ENCODE measurements at places on chromosomes 5 and 9.

DNA sequence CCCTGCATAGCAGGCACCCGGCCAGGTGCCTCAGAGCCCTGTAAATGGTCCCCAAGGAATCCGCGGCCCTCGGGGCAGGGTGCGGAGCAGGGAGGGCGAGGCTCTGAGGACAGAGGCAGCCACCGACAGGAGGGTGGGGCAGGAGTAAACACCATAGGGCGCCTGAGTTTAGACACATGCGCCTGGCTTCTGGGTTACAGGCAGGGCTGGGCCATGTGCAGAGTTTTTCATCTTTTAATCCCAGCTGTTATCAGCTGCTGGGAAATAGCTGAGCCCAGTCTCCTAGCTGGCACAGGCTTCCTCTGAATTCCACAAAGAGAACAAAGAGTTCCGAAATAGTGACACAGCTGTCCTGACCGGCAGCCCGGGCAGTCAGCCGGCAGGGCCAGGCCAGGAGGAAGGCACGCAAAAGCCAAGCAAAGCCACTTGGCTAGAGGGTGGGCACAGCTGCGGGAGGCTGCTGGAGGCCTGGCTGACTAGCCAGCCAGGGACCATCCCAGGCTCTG, 98.9 kb upstream of the PHYKPL start:
- no peak for DNase-seq

- no peak for DNase-seq
Measured at GRCh38 chr9:105439428-105439827, 8.4 kb upstream of the FSD1L start.

DNA sequence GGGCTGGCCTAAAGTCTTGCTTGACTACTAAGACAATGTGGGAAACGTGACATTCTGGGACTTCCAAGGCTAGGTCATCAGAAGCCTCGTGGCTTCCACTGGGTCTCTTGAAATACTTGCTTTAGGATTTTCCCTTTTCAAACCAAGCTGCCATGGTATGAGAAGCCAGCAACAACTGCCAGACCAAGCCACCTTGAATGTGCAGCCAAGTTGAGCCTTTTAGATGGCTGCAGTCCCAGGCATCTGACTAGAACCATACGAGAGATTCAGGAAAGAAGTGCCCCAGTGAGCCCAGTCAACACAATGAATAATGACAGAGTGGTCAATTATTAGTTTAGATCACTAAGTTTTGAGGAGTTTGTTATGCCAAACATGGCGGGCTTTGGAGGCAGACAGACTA, 143.3 kb downstream of the SLF1 start:
- DNase-seq, result no peak

- no peak for DNase-seq
Measured at GRCh38 chr5:95823218-95823737, 752 bp upstream of the GLRX start.

DNA sequence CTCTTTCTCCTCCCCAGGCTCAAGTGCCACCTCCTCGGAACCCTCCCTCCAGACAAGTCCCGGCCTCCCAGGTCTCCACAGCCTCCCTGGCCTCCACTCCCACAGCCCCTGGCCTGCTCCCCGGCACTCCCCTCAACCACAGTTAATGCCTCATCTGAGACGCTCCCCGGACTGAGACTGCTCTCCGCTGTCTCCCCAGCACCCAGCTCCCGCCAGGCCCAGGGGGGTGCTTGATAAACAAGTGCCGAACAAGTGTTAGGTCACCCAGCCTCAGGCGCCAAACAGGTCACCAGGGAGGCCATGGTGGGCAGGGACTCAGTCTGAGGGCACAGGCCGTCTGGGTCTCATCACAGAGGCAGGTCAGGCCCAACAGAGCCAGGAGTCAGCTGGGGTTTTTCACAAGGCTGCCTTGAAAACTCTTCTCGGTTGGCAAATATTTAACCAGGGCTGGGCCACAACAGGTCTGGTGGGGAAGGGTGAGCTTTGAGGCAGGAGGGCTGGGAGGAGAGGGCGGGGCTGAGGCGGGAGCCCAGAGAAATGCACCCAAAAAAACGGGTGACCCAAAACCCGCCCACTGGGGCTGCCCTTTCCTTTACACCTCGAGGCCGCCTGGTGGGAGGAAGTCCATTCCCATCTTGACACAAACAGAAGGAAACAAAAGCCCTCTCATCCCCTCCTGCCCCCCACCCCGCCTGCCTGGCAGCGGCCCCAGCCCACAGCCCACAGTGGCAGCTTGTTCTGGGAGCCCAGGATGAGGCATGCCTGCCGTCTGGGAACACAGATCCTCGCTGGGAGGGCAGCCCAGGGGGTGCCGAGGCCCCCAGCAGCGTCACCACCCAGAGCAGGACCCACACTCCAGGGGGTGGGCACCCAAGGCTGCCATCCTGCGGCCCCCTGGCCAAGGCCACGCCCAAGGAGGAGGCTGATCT, 66.6 kb upstream of the STXBP1 start:
- peak; percentile 99 for DNase-seq

DNA sequence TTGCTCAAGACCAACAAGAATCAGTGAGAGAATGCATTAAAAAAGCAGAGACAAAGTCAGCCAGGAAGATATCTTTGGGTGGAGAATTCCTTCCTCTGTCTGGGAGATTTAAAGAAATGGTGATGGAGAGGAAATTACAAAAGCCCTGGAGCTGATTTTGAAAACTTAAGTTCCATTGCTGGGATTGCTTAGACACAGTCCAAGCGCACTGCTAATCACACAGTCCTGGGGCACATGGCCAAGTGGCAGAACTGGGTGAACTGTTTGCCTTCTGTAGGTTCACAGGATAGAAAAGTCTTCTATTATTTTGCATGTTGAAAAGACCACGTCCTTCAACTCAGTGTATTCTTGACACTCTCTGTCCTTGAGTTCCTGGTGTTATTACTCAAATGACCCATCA, 284.9 kb upstream of the FBXL7 start:
- no peak for DNase-seq

GRCh38 chr5:168023191-168023590, 268.3 kb upstream of the WWC1 start:
- DNase-seq, result no peak

GRCh38 chr9:38272710-38273109, 119.8 kb upstream of the ALDH1B1 start:
- no peak for DNase-seq

- no peak for DNase-seq
Measured at GRCh38 chr5:89597878-89598277, 714.9 kb upstream of the MEF2C start.

DNA sequence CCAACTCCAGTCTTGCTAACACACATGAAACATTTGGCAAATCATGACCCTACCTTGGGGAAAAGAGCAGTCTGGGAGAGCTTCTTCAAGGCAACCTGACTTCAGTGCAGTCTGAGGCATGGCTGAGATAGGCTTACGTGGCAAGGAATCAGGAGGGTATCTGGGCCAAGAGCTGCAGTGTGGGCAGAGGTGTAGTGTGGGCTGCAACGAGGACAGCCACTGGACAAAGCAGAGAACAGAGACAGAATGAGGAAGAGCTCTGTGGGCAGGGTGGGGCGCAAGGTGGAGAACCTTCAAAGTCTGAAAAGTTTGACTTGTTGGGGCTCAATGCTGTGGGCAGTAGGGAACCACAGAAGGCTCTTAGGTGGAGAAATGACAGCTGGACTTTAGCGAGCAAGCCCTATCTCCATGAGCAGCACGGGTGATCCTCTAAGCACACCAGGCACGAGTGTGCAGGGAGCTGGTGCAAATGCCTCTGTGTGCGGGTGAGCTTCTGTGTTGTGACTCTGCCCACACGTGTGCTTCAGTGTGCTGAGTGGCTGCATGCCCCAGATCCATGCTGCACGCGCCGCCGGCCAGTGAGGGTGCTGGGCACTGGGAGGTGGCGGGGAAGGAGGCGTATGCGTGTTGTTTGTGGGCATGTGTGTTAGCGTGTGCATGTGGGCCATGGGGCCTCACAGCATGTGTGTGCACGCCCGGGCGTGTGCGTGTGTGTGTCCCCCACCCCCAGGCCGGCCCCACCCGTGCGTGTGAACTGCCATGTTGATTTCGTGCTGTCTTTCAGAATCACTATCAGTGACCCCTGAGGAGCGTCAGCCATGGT, 23.3 kb downstream of the GOLGA2 start:
- no peak for DNase-seq

GRCh38 chr9:95406121-95406520, 88.6 kb upstream of the FANCC start:
- no peak for DNase-seq

DNA sequence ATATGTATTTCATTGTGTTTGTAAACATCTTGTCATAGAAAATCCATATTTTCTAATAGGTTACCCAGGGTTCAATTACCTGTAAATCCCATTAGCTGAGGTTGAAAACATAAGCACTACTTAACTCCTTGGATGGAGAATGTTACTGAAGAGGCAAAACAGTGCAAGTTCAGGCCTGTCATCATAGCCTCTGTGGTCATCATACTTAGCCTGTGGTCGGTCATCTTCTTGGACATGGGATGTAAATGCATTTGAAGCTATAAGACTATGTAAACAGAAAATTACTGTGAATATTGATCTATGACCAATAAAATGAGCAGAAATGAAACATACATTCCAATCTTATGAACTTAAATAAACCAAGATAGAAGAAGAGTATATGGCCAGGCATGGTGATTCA, 164.7 kb downstream of the CHSY3 start:
- DNase-seq, result no peak

GRCh38 chr5:110070836-110071235, 381.1 kb downstream of the MAN2A1 start:
- DNase-seq, result no peak

GRCh38 chr5:122297587-122298298, 14.3 kb upstream of the SNCAIP start:
- no peak for DNase-seq

GRCh38 chr5:174337276-174338184, 292.0 kb downstream of the NSG2 start:
- DNase-seq, result peak; percentile 64

- DNase-seq, result no peak
Measured at GRCh38 chr5:140835622-140836510, 1.8 kb downstream of the PCDHA7 start.

DNA sequence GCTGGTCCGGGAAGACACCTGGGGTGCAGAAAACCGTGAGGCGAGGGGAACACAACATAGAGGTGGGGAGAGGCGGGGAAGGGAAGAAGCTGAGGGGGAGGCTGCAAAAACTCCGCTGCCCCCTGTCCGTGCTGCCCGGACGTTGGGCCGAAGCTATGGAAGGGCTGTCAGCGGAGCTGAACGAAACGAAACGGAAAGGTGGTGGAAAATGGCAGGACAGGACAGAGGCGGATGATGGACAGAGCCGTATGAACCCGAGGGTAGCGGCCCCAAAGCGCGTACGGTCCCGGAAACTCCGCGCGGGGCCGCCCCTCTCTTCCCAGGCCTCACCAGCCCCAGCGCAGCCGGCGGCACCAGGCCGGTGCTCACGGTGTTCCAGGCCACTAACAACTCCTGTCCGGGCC, 272 bp downstream of the ANAPC2 start:
- DNase-seq, result no peak

DNA sequence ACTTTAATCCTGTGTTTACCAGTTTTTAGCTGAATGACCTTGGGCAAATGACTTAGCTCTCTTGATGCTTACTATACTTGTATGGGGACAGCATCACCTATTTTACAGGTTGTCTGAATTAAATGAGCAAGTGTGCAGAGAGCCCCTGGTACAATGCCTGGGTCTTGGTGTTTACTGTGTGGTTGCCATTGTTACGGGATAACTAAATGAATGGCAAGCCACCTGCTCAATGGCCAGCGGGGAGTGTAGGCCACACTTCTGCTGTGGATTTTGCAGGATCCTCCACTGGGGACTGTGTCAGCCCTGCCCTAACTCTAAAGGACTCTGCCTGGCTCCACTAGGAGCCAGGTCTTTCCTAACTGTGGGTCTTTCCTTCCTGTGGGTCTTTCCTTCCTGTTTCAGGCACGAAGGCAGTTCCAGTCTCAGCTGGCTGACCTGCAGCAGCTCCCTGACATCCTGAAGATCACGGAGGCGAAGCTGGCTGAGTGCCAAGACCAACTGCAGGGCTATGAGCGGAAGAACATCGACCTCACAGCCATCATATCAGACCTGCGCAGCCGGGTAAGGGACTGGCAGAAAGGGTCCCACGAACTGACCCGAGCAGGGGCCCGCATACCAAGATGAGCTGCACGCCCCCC, 10.3 kb upstream of the GLE1 start:
- DNase-seq, result no peak

- no peak for DNase-seq
Measured at GRCh38 chr5:140590861-140591260, 26.2 kb downstream of the SLC35A4 start.

- peak; percentile 9 for DNase-seq
Measured at GRCh38 chr5:158174918-158175851, 316.2 kb upstream of the CLINT1 start.

DNA sequence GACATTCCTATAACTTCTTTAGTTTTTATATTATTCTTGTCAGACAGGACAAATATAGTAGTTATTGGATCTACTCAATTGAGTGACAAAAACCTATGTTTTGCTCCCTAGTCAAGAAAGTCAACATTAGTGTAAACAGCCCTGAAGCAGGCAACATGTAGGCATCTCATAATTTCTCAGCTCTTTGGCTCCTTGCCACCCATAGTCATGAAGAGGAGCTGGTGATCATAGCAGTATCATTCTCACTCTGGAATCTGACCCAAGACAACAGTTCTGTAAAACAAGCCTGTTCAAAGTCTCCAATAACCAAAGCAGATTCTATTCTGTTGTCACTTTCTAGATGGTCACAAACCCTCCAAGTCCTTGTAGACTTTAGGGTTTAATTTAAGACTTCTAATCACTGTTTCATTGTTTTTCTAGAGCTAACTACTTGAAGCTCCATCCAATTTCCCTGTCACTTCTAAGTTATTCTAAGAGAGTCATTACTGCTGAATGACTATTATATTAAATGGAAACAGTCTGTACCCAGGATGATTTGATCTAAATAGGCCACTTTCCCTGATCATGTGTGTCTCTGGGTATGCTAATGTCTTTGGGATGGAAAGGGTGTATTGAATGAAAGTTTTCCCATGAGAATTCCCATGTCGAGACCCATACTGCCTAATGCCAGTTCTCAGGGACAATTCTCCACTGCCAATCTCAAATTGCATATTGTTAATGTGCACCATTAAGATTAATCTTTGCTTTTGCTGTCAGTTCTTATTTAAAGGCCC, 533.3 kb downstream of the ACTL7B start:
- no peak for DNase-seq

DNA sequence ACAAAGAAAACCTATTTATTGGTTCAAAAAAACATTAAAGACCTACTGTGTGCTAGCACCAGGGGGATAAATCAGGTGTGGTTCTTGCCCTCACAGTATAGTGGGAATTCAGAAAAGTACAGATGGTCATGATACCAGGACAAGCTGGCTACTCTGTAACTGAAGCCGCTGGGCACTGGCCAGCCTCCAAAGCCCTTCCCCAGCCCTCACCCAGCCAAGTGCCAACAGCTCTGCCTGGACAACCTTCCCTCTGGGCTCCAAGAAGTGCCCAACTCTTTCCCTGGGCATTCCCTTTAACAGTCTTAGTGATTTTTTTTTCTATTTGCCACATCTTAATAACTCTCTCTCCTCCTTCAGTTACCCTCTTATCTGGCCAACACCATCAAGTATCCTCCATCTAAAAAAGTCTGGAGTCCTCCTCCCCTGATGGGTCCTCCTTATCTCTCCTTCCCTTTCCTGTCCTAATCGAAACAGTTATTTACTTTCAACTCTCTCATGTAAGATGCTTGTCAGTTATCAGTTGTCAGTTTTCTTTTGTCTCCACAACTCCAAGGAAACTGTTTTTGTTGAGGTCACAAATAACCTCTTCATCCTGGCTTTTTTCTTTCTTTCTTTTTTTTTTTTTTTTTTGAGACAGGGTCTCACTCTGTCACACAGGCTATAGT, 13.3 kb upstream of the SEPTIN8 start:
- no peak for DNase-seq

- no peak for DNase-seq
Measured at GRCh38 chr9:18791074-18791473, 241.9 kb downstream of the SAXO1 start.

GRCh38 chr5:133936651-133937015, 31.8 kb downstream of the C5orf15 start:
- DNase-seq, result no peak

Data from RCC 7860 (cell line).